Activated naive CD8-positive, alpha-beta T cell treated with anti-CD3 and anti-CD28 coated beads for 36 hours (primary cell): ENCODE measurements at places on chromosomes 4 and X. TPM values are rescaled to one million over a fixed set of nuclear protein-coding genes. Genes with fewer than 3 reads are reported as not detected.

GRCh38 chr4:105194328-105195231, 47.9 kb downstream of the TET2 start:
- peak overlapping the region; percentile 84 for H3K27ac ChIP-seq
- H3K4me3 ChIP-seq: peak overlapping the region; percentile 26
- peaks cover 65% of the 10 kb centered on the region for H3K4me1 ChIP-seq
- DNase-seq: no peak
- H3K36me3 ChIP-seq: peaks cover 64% of the 10 kb centered on the region

DNA sequence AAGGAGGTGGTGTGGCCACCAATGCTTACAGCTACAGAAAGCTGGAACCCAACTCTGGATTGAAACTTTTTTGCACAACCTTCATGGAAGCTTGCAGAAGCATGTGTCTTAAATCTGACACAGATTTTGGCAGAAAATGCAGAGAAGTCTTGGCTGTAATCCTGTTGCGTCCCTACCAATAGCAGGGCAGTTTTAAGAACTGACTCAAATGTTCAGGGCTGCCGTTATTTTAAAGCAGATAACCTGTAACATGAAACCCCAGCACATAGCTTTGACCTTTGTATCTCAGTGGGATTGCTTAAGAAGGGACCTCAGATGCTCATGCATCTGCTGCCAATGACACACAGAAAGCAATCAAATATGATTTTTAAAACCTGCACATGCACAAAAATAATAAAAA, at the start of gene VEGFD:
VEGFD (minus strand) TSS at position 110 of the 400 bp plus-strand sequence. CDS start 467 bp downstream, outside the sequence.
- H3K4me3 ChIP-seq: no peak within 1 kb of the TSS
- DNase-seq: no peak
- H3K4me1 ChIP-seq: no peaks in the 10 kb centered on the region
- H3K27me3 ChIP-seq: peaks cover 10% of the 10 kb centered on the region
- H3K36me3 ChIP-seq: no peaks in the 10 kb centered on the region

DNA sequence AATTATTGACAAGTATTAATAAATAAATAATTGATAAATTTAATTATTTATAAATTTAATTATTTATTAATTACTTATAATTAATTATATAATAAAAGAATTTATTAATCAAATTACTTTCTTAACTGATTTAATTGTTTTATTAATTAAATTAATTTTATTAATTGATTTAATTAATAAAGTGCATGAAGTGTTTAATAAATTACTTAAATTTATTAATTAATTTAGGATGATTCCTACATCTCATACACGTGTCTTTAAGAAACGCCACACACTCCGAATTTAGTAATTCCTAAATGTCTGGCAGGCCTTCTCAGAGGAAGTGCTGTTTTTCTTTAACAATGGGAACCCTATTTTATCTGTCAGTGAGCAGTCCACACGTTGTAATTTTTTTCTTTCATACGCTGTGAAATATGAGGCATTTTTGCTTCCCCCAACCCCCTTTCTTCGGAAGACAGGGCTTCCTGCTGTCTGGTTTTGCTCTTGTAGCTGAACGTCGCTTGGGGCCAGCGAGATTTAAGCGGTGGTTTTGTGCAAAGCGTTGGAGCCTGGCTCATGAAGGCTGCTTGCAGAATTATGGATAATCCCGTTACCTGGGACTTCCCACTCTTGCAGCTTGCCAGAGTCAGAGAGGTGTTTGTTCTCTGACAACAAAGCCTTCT, 46.8 kb downstream of the CRLF2 start:
- H3K27ac ChIP-seq: no peak overlapping the region
- H3K36me3 ChIP-seq: no peaks in the 10 kb centered on the region
- H3K4me3 ChIP-seq: no peak overlapping the region
- no peak for DNase-seq

- H3K27me3 ChIP-seq: peaks cover 19% of the 10 kb centered on the region
- no peak overlapping the region for H3K27ac ChIP-seq
- DNase-seq: no peak
- H3K4me3 ChIP-seq: no peak overlapping the region
Observed at GRCh38 chr4:6044805-6045204, 26.6 kb upstream of the C4orf50 start.

DNA sequence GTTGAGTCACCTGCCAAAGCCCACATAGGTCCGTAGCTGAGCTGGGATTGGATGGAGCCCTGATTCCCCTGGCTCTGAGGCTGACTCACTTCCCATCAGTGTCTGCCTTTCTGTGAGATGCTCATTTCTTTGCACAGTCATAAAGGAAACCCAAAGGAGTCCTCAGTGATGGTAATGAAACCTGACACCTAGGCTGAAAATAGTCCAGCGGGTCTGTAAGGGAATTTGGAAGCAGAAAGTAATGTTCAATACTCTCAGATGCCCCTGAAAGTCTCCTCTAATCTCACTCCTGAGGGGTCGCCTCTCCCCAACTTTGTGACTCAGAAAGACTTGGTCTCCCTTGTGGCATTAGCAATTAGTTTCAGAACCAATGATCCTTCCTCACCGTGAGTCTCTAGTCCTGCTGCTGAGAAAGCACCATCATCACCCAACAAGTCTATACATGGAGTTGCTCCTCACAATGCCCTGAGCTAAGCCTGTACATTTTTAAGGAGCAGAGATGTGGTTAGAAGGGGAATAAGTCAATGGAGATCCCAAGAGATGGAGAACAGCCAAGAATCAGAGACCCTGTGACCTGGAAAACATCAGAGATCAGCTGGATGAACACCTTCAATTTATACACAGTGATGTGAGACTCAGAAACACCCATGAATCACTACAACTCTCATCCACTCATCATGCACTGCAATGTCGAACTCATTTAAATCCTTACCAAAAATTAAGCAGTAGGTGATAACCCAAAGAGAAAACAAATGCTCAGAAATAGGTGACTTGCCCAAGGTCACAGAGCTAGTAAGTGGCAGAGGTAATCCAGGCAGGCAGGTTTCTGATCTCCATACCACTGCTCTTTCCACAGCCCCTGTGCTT, 219.0 kb upstream of the CPEB2 start:
- H3K4me3 ChIP-seq: no peak overlapping the region
- H3K36me3 ChIP-seq: no peaks in the 10 kb centered on the region
- DNase-seq: peak; percentile 63
- peaks cover 13% of the 10 kb centered on the region for H3K4me1 ChIP-seq
- H3K27me3 ChIP-seq: peaks cover 24% of the 10 kb centered on the region
- peak overlapping the region; percentile 84 for H3K27ac ChIP-seq

GRCh38 chr4:123260653-123261052, 135.9 kb upstream of the SPRY1 start:
- no peak overlapping the region for H3K4me3 ChIP-seq
- H3K27ac ChIP-seq: no peak overlapping the region
- no peaks in the 10 kb centered on the region for H3K27me3 ChIP-seq
- no peaks in the 10 kb centered on the region for H3K4me1 ChIP-seq
- DNase-seq: no peak

GRCh38 chr4:98284640-98285046, 23.5 kb downstream of the RAP1GDS1 start:
- H3K4me3 ChIP-seq: no peak overlapping the region
- no peak for DNase-seq
- H3K4me1 ChIP-seq: peaks cover 45% of the 10 kb centered on the region
- H3K27me3 ChIP-seq: no peaks in the 10 kb centered on the region
- no peak overlapping the region for H3K27ac ChIP-seq
- H3K36me3 ChIP-seq: peaks cover 38% of the 10 kb centered on the region

- H3K27ac ChIP-seq: no peak overlapping the region
- no peaks in the 10 kb centered on the region for H3K36me3 ChIP-seq
- H3K27me3 ChIP-seq: no peaks in the 10 kb centered on the region
- DNase-seq: no peak
- no peak overlapping the region for H3K4me3 ChIP-seq
Observed at GRCh38 chr4:85793233-85793585, 318.3 kb downstream of the ARHGAP24 start.

- H3K4me3 ChIP-seq: no peak overlapping the region
- no peaks in the 10 kb centered on the region for H3K27me3 ChIP-seq
- DNase-seq: peak; percentile 2
Observed at GRCh38 chrX:109886122-109886761, 116.7 kb upstream of the TMEM164 start.

Gene GUCY1A1
- total RNA-seq: 0.04 TPM

- DNase-seq: no peak
- peaks cover 2% of the 10 kb centered on the region for H3K36me3 ChIP-seq
- H3K27ac ChIP-seq: no peak overlapping the region
- no peak overlapping the region for H3K4me3 ChIP-seq
- peaks cover 4% of the 10 kb centered on the region for H3K4me1 ChIP-seq
- peaks cover 4% of the 10 kb centered on the region for H3K27me3 ChIP-seq
Observed at GRCh38 chr4:48297256-48297846, 27.7 kb upstream of the TEC start.

GRCh38 chrX:56788717-56789122, 59.7 kb downstream of the NBDY start:
- H3K27me3 ChIP-seq: no peaks in the 10 kb centered on the region
- H3K27ac ChIP-seq: peak overlapping the region; percentile 63
- no peak overlapping the region for H3K4me3 ChIP-seq
- H3K4me1 ChIP-seq: peaks cover 17% of the 10 kb centered on the region
- H3K36me3 ChIP-seq: peaks cover 6% of the 10 kb centered on the region

- peaks cover 9% of the 10 kb centered on the region for H3K4me1 ChIP-seq
- peaks cover 4% of the 10 kb centered on the region for H3K36me3 ChIP-seq
- peak; percentile 37 for DNase-seq
Observed at GRCh38 chr4:84498935-84499623, at the start of gene NKX6-1. TSS of gene NKX6-1 (minus strand) at chr4:84499292. CDS start at chr4:84498228, 1,064 bp downstream.

Gene LSM6
- 85.4 TPM for total RNA-seq

Gene RNF150
- total RNA-seq: 0.08 TPM

Gene TNIP3
- 3.3 TPM for total RNA-seq
